Sciatic nerve (tissue), 2 donors: ENCODE measurements at places on chromosomes 5 and 9.

DNA sequence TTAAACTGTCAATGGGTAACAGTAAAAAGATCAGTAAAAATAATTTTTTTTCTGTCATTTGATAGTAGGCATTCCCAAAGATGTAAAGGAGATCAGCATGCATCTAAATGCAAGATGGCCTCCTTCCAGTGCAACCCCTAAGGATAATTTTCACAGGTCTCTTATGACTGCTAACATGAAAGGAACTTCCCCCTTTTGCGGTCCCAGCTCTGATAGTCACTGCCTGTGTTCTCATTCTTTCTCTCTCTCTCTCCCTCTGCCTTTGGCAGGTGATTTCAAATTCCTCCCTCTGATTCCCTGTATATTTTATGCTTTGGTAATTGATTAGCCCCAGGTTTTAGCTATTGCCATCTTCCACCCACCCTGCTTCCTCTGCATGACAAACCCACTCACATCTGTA, 8.9 kb downstream of the SPINK14 start:
- DNase-seq, result no peak

DNA sequence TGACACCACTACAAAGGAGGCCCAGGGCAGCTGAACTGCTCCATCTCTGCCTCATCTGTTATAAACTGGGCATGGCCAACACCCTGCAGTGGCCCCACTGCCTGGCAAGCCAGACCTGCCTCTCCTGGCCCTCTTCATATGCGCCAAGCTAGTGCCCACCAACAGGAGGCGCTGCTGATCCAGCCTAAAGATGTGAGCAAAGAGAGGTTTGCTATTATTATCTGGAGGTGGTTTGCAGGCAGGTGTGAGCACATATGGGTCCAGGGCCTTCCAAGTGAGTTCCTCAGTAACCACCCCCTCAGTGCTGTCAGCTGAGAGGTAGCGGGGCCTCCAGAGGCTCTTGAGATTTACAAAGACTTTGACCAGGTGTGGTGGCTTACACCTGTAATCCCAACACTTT, 232.2 kb downstream of the SYK start:
- DNase-seq, result peak; percentile 59

DNA sequence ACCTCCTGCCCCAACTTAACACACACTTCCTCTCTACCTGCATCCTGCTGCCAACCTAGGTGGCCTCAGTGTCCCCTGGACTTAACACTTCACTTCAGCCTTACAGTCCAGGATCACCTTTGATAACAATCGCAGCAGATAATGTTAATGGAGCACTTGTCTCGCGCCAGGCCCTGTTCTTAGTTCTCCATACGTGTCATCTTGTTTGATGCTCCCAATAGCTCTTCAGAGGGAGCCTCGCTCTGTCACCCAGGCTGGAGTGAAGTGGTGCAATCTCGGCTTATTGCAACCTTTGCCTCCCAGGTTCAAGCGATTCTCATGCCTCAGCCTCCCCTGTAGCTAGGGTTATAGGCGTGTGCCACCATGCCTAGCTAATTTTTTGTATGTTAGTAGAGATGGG, 62.7 kb upstream of the SHB start:
- DNase-seq, result no peak

DNA sequence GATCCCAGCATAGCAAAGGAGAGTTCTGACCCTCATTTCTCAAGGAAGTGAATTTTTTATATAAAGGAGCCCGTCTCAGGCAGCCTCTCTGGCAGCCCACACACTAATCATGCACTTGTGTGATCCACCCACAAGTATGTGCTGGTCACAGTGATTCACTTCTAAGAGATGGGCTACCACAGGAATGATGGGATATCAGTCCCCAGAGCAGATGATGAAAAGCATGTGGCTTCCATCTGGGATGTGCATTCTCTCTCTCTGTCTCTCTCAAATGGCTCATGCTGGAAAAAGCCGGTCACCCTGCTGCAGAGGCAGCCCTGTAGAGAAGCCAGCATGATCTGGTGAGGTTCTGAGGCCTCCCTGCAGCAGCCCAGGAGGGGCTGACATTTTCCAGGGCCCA, 74.2 kb upstream of the ADCY2 start:
- DNase-seq, result no peak

DNA sequence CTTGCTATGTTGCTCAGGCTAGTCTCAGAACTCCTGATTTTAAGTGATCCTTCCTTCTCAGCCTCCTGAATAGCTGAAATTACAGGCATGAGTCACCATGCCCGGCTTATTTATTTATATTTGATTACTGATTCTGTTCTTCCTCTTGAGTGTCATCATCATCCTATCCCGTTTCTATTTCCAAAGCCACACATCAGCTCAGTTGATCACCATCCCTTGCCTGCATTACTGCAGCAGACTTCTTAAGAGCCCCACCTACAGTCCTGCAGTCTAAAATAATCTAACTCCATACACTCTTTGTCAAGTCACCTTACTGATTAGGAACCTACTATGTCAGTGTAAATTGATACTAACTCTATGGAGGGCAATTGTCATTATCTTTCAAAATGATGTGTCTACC, 138.9 kb upstream of the RAI14 start:
- no peak for DNase-seq

GRCh38 chr9:33354651-33355211, 47.6 kb downstream of the AQP7 start:
- DNase-seq, result no peak

GRCh38 chr9:130997925-130998596, 10.9 kb upstream of the LAMC3 start:
- peak; percentile 78 for DNase-seq

GRCh38 chr9:131394464-131395156, 724 bp downstream of the PRRC2B start:
- peak; percentile 74 for DNase-seq
